Activated T-cell treated with anti-CD3 and anti-CD28 coated beads, Interleukin-2, amount 50 U/mL, for 24 hours (primary cell): ENCODE measurements at places on chromosomes 7 and 10.

- no peak for DNase-seq
These were observed 64.2 kb upstream of the VWDE start for GRCh38 chr7:12467837-12468236.

- no peak for DNase-seq
These were observed 89.3 kb upstream of the PRKCQ start for GRCh38 chr10:6669269-6669859.

DNA sequence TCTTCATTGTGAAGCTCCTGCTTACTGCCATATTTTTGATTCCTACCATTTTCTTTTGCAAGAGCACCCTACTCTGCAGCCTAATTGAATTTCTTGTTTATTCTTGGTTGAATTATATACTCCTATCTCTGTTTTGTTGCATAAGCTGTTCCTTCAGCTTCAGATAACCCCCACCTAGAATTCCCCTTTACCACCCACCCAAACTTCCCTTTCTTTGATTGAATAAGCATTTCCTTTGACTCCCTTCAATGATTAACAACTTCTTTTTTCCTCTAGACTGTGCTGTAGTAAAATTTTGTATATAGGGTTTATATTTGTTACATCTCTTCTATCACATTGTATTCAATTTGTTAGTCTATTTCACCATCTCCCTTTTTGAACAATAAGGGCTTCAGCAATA, 168.1 kb downstream of the GPR37 start:
- no peak for DNase-seq

GRCh38 chr10:119323085-119324016, 116.0 kb downstream of the GRK5 start:
- DNase-seq: no peak

DNA sequence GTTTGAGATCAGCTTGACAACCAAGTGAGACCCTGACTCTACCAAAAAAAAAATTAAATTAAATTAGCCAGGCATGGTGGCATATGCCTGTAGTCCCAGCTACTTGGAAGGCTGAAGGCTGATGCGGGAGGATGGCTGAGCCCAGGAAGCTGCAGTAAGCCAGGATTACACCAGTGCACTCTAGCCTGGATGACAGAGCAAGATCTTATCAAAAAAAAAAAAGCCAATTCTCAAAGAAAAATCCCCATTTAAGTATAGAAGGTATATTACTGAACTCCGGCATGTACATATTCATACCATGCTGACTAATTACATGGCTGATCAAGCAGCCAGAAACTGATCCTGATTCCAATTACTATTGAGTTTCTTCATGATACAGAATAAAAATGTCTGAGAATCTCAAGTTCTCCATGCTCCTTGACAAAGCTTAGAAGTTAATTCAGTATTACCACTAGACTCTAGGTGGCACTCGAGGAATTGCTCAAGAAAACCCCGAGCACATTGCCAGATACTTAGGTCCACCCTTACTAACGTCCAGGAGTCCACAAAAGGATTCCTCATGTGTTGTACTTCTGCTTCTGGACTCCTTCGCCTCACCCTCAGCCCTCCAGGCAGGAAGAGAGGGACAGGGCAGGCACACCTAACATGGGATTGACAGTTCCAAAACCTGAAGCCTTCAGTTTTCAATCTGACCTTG, 148.9 kb downstream of the PARD3 start:
- DNase-seq: no peak

DNA sequence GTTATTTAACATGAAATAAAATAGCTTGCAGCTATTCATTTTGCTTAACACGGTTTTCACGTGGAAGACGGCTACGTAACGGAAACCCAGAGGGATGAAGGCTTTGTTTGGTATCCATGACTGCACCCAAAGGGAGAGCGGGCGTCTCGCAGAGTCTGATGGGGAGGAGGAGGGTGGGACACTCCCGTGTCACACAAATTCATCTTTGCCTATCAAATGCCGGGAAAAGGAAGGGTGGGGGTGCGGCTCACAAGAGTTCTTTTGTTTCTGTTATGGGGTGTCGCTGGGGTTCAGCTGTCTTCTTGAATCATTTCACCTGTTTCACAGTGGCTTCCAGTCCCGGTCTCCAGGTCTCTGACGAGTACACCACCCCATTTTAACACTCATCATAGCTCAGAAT, 108.5 kb downstream of the ZRANB1 start:
- no peak for DNase-seq

DNA sequence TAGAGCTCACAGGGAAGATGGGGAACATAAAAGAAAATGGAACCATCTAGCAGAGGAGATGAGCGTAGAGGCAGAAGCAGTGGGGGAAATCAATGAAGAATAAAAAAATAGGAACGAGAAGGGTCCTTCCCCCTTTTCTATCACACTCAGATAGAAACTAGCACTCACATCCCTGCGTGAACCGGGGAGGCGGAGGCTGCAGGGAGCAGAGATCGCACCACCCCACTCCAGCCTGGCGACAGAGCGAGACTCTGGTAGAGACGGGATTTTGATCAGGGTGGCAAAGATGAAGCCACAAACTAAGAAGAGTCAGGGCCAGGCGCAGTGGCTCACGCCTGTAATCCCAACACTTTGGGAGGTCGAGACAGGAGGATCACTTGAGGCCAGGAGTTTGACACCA, 64.7 kb upstream of the ECHDC3 start:
- DNase-seq: no peak

GRCh38 chr10:15214237-15214636, 45.7 kb upstream of the NMT2 start:
- no peak for DNase-seq

- no peak for DNase-seq
These were observed 37.4 kb downstream of the PRKAG2 start for GRCh38 chr7:151839451-151839921.

DNA sequence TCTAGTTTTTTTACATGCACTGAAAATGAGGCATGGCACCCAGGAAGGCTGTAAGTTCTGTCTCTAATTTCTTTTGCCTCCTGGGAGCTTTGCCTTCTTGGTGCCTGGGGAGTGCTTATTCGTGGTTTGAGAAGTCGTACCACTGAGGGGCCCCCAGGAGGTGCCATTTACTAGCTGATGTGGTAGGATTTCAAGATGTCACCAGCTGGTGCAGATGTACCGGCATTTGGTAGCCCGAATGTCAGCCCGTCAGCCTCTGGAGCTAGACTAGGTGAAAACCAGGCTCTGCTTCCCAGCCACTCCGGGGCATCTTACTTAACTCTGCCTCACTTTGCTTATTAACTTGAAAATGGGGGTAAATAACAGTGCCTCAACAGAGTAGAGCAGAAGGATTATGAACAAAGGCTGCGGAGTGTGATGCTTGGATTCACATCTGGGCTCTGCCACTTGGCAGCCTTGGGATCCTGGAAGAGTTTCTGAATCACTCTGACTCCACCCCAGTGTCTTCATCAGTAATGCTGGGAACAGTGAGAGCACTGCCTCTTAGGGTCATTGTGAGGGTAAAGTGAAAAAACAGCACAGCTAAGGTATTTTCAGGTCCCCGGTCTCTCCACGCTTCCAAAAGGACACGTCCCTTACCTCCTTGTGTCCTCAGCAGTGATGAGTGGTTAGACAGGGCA, 31.4 kb upstream of the BTBD16 start:
- no peak for DNase-seq

- DNase-seq: no peak
These were observed 53.2 kb downstream of the PANK1 start for GRCh38 chr10:89591796-89592271.

- DNase-seq: no peak
These were observed 269.1 kb downstream of the SUGCT start for GRCh38 chr7:40403703-40404476.

- DNase-seq: no peak
These were observed 239.0 kb downstream of the SFMBT2 start for GRCh38 chr10:7171825-7172224.

GRCh38 chr10:121927318-121927840, 452 bp downstream of the ATE1 start:
- peak; percentile 76 for DNase-seq

DNA sequence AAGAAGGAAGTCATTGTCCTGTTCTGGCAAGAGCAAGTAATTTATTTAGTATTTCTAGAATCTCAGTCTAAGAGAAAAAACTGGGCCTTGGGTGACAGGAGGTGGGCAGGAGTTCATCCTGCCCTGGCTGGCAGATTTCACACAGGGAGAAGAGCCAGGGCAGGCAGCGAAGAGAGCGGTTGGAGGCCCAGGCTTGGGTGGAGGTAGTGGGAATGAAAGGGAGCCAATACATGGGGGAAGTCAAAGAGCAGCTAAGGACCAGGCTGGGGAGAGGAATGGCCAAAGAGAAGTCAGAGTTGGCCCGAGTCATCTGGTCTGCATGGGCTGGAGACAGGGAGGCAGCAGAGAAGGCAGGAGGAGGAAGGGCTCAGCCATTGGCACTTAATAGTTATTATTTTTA, 51.4 kb downstream of the HECW1 start:
- DNase-seq: no peak

GRCh38 chr7:136000288-136000913, 23.2 kb upstream of the MTPN start:
- DNase-seq: no peak

DNA sequence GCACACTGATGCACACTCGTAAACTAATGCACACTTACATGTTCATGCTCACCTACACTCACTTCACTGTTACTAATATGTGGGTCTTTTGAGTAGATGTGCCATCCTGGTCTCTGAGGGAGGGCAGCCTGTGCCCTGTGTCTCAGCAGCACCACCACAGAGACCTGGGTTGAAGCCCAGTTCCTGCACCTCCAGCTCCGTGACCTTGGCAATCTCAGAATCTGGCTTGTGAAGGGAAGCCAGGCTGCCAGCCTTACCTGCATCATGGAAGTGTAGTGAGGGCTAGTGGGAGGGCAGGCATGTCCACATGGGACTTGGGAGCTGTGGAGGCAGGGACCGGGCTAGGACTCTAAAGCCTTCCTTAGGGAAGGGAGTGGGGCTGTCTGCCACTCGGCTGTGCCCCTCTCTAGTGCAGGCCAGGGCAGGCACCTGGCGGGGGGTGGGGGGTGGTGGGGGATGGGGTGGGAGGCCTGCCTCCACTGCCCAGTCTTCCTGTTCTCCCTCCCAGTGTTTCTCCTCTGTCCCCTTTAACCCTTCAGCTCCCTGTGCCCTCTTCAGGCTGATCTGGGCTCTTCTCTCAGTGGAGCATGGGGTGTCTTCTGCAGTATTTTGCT, 8.1 kb downstream of the ADCY1 start:
- peak; percentile 16 for DNase-seq

- no peak for DNase-seq
These were observed 144.9 kb upstream of the AHR start for GRCh38 chr7:17153536-17153935.

DNA sequence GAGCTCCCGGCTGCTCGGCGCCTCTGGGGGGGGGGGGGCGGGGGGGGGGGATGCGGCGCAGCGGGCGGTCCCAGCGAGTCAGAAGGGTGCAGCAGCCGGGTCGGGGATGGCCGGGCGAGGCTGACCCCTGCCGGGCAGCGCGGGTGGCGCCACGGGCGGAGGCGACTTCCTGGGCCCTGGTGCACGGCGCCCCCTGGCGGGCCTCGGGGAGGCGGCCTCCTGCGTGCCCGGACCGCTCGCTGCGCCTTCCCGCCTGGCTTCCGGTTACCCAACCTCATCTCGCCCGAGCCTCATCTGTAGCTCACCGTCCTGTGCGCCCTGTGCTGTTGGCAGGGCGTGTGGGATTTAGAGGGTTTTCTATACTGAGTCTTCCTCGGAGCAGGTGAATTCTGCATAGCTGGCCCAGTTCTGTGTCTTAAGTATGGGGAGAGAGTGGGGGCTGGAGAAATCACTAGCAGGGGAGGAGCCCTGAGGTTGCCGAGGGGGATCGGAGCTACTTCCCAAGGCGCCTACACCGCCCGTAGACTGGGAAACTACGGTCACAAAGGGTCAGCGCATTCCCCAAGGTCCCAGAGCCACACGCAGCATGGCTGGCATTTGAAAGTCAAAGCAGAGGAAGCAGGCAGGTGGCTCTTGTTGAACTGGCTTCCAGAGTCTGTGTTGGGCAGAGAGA, 28.3 kb upstream of the WDFY4 start:
- peak; percentile 94 for DNase-seq

GRCh38 chr10:22648547-22648961, 65.8 kb downstream of the PIP4K2A start:
- no peak for DNase-seq

DNA sequence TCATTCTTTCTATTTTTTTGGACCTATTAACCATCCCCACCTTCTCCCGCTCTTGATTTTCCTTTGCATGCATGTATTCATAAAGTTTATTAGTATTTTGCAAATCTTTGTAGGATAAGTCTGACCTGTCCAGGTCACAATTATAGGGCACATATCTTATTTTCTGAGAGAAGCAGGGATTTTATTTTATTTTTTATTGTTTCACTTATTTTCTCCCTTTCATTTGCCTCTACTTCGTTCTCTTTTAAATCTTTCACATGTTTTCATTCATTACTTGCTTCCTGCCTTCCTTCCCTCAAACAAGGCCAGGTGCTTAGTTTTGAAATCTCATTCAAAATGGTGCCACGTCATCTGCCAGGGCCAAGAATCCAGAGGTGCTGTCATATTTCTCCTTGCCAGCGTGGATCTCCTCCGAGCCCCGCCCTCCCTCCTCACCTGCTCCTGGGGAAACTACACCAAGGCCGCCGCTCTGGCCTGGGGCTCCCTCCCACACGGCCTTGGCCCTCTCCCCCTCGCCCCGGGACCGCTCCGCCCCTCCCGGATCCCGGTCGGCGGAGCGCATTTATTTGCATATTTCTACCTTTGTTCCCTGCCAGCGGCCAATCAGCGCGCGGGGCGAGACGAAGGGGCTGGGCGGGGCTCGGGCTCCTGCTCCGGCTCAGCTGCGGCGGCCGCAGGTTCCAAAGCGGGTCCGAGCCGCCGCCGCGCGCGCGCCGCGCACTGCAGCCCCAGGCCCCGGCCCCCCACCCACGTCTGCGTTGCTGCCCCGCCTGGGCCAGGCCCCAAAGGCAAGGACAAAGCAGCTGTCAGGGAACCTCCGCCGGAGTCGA, at the start of gene TSPAN13:
TSPAN13 (plus strand) TSS at position 654 of the 830 bp plus-strand sequence. CDS start 213 bp downstream, outside the sequence.
- peak; percentile 67 for DNase-seq

DNA sequence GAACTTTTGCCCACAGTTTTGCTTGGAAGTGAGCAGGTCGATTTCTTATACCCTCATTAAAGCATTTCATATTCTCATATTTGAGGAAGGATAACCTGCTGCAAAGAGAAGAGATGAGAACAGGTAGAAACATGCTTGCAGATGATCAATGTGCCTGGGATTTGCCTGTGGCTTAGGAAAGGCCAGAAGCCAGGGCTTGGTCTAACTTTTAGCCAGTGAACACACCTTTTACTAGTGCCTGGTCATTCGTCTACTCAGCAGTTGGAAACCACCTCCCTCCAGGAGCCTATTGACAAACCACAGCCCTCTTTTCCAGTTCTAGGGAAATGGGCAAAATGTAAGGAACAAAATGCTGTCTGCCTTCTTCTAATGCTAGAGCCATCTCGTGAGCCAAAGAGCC, 518.3 kb downstream of the ADRA2A start:
- no peak for DNase-seq
